Pericardium fibroblast (primary cell): ENCODE measurements at places on chromosomes 11 and 22. TPM values are rescaled to one million over a fixed set of nuclear protein-coding genes. Genes with fewer than 3 reads are reported as not detected.

SLC1A2 gene
- 0.17 and 2.0 TPM in 2 replicates for total RNA-seq

OR51I1 gene
- total RNA-seq, result not detected in 2 replicates

DNAJB7 gene
- not detected in 2 replicates for total RNA-seq

OR5A1 gene
- total RNA-seq, result not detected in 2 replicates

P2RY2 gene
- not detected in 2 replicates for total RNA-seq

HPX gene
- total RNA-seq, result not detected in 2 replicates

OR4S1 gene
- not detected in 2 replicates for total RNA-seq

JAML gene
- total RNA-seq, result not detected in 2 replicates

PRODH gene
- 0.93 and 13.6 TPM in 2 replicates for total RNA-seq

SCUBE2 gene
- total RNA-seq, result 0.68 and 2.8 TPM in 2 replicates

CARD18 gene
- total RNA-seq, result not detected in 2 replicates

SAA4 gene
- not detected in 2 replicates for total RNA-seq

FREY1 gene
- total RNA-seq, result 0.23 TPM in 1 of 2 replicates, not detected in the other

ZPR1 gene
- 25.9 and 54.7 TPM in 2 replicates for total RNA-seq

AIFM3 gene
- 0.17 and 1.1 TPM in 2 replicates for total RNA-seq

OR51E1 gene
- total RNA-seq, result not detected in 2 replicates

P4HA3 gene
- total RNA-seq, result 5.8 and 9.0 TPM in 2 replicates

RFPL3 gene
- total RNA-seq, result not detected in 2 replicates

MYRF gene
- total RNA-seq, result 3.8 and 25.6 TPM in 2 replicates

FXYD2 gene
- not detected in 2 replicates for total RNA-seq

FJX1 gene
- 16.3 and 44.0 TPM in 2 replicates for total RNA-seq

ENTHD1 gene
- total RNA-seq, result not detected in 2 replicates

DRICH1 gene
- 0.09 TPM in 1 of 2 replicates, not detected in the other for total RNA-seq

PARVB gene
- 43.7 and 53.9 TPM in 2 replicates for total RNA-seq

CYB5R2 gene
- 11.3 and 14.0 TPM in 2 replicates for total RNA-seq

ANKK1 gene
- total RNA-seq, result 0.12 TPM in 1 of 2 replicates, not detected in the other

TTC28 gene
- total RNA-seq, result 19.3 and 23.0 TPM in 2 replicates
